Kidney epithelial cell (primary cell): ENCODE measurements at places on chromosomes 5 and 9.

DNA sequence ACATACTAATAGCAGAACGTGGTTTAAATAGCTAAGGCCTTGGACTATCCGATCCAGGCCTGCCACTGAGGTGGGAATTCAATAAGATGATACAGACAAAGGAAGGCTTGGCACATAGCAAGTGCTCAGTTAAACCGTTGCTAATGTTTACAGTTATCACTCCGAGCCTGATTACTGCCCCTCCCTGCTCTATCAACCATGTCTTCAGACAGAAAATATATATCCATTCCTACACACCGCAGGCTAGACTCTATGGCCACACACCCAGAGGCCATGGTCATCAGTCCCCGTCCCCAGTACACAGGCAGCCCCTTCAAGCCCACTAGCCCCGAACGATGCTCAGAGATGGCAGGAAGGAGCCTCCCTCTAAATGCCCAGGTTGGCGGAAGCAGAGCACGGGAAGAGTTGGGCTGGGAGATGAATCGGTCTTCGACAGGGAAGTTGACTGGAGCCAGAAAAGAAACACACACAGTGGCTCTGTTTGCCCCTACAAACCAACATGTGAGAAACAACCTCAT is 49.7 kb upstream of the STXBP1 start:
- DNase-seq: no peak

DNA sequence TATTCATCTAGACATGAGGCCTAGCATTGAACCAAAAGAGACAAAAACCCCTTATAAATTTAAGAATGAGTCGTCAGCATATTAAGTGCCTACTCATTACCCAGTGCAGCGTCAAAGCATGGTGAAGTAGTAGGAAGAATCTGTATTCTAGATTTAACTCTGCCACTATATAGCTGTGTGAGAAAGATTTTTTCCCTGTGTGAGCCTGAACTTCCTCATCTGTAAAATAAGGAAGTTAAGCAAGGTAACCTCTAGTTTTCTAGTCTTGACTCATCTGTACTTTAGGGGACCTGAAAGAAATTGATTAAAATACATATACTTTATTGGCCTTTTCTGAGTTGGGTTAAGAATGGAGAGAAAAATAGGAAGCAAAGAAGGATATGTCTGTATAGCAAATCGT is 82.1 kb upstream of the RUSC2 start:
- DNase-seq: no peak

GRCh38 chr9:82443312-82443711 is 454.7 kb downstream of the SPATA31D1 start:
- no peak for DNase-seq

GRCh38 chr5:134574521-134574920 is 49.1 kb downstream of the JADE2 start:
- DNase-seq: no peak

- no peak for DNase-seq
Measured at GRCh38 chr9:33157960-33158842, 8.9 kb downstream of the B4GALT1 start.
